Omental fat pad (tissue), 4 donors: ENCODE measurements at places on chromosomes 5 and 9.
A peak's percentile ranks its signal among the peaks of the same experiment; 100 is the strongest.

- DNase-seq: no peak
These were observed 89.2 kb downstream of the TEK start for GRCh38 chr9:27198190-27198589.

- no peak for DNase-seq
These were observed at the start of gene HAVCR2 for GRCh38 chr5:157108976-157109375. HAVCR2 (minus strand) TSS chr5:157109044; CDS start chr5:157108983, 61 bp downstream.

GRCh38 chr9:104927912-104928740, at the start of gene ABCA1:
ABCA1 (minus strand) TSS chr9:104928155; CDS start chr9:104903679, 24,476 bp downstream.
- DNase-seq: peak; percentile 93

DNA sequence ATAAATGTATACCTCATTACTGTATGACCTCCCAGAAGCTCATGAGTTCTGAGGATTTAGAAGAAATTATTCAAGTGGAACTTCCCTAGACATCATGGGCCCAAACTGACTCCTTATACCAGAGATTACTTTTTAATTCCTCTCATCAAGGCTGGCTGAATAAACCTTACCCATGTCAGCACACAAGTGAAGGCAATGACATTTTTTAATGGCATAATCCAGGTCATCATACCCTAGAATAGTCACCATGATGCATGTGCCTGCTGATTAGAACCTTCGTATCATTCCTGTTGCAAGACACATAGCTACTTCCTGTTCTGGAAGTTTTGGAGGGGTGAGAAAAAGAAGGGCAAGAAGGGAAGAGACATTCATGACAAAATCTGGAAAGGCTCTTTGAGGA, 49.8 kb upstream of the IFNK start:
- DNase-seq: no peak

DNA sequence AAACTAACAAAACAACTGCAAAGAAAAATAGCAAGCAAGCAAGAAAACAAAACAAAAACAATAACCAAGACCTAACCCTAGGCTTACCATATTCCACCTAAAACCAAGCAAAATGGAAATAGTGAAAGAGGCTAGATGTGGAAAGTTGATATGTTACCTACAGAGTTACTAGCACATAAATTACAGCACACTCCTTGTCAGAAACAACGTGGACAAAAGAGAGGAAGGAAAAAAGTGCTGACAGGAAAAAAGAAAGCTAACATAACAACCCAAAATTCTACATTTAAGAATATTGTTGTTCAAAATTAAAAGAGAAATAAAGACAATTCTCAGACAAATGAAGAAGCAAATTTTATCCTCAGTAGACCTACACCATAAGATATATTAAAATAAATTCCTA, 812.8 kb upstream of the NUDT12 start:
- no peak for DNase-seq

- no peak for DNase-seq
These were observed 93.4 kb upstream of the KIF2A start for GRCh38 chr5:62212648-62213047.

GRCh38 chr5:42801516-42802166, 10.1 kb downstream of the SELENOP start:
- no peak for DNase-seq

DNA sequence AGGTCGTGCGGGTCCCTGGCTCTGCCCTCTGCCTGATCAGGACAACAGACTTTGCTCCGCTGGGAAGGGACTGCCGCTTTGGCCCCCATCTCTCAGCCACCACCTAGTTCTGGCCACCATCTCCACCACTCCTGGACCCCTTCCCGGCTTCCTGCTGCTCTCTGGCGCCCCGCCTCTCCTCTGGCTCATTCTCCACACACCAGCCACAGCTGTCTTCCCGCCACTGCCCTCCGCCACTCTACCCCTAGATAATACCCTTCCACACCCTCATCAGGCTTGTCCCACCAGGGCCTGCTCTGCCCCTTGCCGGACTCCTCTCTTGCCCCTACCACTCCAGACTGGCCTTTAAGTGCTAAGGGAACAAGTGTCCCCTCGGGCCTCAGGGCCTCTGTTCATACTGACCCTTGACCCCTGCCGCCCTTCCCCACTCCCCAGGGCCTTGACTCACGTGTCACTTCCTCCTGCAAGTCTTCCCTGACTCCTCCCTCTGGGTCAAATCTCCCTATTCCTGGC, 3.0 kb upstream of the CDX1 start:
- DNase-seq: no peak

DNA sequence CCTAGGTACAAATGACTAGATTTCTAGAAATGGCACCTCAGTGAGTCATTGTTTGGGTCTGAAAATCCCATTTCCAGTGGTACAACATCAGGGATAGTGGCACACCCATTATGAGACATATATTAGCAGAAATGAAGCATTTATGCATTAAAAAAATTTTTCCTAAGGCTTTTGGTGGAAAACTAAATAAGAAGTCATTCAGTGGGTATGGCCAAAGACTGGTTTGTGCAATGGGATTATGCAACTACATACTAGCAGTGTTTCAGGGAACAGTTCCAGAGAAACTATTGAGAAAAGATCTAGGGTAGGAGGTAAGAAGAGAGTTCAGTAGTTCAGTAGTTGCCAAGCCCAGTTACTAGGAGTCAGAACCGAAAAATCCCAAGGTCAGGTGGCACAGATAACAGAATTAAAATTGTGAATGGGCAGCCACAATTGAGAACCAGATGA, 106.5 kb upstream of the HAPLN1 start:
- DNase-seq: no peak

DNA sequence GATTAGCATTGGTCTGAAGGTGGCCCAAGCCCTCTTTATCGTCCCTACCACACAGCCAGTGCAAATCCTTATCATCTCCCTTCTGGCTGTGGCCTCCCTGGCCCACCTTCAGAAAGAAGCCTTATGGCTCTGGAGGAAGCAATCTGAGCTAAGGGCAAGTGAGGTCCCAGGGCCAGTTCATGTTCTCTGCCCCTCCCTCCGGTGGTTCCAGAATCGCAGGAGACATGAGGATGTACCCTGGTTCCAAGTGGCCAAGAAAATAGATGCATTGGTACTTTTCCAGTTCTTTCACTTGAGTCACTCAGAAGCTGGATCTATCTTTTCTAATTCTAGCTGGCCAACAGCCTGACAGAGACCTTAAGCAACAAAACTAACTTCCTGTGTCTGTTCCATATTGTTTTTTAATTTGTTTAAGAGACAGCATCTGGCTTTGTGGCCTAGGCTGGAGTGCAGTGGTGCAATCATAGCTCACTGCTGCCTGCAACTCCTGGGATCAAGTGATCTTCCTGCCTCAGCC, 60.7 kb downstream of the LHFPL2 start:
- no peak for DNase-seq

- no peak for DNase-seq
These were observed 664.3 kb upstream of the EDIL3 start for GRCh38 chr5:85049020-85049419.

- DNase-seq: no peak
These were observed 332.8 kb upstream of the PTGER4 start for GRCh38 chr5:40346901-40347300.

DNA sequence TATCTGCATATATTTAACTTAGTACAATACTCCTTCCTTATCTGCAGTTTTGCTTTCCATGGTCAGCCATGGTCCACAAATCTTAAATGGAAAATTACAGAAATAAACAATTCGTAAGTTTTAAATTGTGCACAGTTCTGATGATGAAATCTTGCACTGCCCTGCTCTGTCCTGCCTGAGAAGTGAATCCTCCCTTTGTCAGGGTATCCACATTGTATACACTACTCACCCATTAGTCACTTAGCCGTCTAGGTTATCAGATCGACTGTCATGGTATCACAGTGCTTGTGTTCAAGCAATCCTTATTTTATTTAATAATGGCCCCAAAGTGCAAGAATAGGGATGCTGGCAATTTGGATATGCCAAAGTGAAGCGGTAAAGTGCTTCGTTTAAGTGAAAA, 8.3 kb upstream of the YTHDC2 start:
- no peak for DNase-seq

DNA sequence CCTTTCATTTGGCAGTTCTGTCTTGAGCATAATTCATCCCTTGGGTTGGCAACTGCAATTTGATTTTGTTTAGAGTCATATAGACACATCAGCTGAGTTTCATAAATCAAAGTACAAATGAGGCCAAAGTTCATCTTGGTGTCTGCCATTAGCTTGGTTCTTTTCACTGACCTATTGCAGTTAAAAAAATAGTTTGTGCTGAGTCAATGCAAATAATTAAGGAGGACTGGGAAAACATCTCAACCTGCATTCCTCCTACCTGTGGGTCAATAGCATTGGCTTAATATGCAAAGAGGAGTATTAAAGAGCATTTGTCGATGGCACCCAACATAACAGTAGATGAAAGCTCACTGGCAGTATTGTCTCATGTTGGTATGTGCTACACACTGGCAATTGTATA, 1.6 kb downstream of the PKD2L2 start:
- no peak for DNase-seq

- no peak for DNase-seq
These were observed 150.8 kb upstream of the PHYKPL start for GRCh38 chr5:178383301-178383918.

DNA sequence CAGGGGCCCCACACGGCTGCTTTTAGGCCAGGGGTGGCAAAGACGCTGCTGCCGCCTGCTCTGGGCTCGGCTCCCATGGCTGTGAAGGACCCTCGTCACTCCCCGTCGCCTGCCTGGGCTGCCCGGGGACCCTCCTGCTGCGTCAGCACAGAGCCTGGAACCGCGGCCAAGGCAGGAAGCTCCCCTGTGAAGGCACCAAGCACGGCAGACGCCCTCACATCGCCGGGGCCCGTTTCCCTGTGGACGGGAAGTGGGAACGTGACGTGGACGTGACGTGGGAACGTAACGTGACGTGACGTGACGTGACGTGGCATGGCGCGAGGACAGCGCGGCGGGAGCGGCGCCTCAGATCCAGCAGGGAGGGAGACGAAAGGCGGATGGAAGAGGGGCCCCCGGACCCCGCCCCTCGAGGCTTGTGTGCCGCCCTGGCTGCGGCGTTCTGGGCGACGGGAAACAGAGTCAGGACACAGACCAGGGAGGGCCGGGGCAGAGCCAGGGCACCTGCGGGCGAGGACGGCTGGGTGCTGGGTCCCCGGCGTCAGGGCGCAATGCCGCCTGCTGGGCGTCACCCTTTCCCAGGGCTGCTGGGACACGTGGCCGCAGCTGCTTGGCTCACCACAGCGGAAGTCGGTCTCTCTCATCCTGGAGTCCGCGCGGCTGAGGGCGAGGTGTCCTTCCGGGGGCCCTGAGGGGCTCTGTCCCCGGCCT, 53.1 kb downstream of the MRPL36 start:
- no peak for DNase-seq

DNA sequence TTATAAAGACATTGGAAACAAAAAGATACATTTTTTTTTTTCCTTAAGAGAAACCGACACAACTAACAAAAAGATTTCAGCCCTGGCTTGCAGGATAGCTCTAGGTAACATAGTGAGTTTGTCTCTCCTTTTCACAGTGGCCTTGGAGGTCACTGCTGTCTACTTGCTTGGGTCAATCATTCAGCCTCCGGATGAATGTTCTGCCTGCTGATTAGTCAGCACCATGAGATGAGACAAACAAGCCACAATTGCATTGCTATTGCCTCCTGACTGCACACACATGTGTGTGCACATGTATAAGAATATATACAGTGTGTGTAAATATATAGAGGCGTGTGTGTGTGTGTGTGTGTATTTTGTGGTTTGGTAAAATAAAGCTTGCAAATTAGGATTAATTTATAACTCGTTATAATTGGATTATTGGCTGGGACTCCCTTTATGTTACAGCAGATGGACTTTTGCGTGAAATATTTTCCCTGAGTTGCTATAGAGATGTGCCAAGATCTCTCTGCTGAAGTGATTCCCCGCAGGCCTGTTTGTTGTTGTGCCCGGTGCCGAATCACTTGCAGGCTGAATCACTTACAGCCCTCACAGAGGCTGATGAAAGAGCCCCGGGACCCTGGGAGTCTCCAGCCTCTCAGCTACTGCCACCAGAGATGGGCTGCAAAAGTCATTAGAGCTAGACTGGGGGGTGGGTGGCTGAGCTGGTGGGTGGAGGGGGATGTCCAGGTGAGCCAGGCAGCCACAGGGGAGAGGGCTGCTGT, 161.2 kb downstream of the FGF18 start:
- no peak for DNase-seq

- DNase-seq: no peak
These were observed 19.5 kb upstream of the B4GALT1 start for GRCh38 chr9:33186457-33187168.

GRCh38 chr5:112742424-112742823, 4.7 kb downstream of the APC start:
- no peak for DNase-seq

DNA sequence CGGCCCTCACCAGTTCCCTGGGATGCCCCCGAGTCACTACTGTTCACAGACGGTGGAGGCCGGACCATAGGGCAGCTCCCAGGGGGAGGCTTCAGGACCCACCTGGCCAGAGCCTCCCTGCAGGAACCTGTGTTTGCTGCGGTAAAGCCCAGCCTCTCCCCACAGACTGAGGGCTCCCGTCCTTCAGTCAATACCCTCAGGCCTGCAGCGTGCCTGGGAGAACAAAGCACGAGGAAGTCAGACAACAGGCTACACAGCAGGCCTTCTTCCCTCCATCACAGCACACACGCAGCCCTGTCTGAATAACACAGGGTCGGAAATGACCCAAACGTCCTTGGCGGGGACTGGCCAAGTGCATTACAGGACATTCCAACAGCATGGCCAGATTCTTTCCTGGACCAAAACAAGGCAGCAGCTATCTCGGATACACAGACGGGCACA, 34.4 kb downstream of the COL23A1 start:
- DNase-seq: no peak

- no peak for DNase-seq
These were observed 14.6 kb downstream of the RETREG1 start for GRCh38 chr5:16602182-16602581.

GRCh38 chr9:90099262-90099963, 494.6 kb downstream of the GADD45G start:
- DNase-seq: no peak

- DNase-seq: no peak
These were observed 456.3 kb downstream of the HINT1 start for GRCh38 chr5:130708754-130709153.

GRCh38 chr5:14109041-14109747, 33.9 kb upstream of the TRIO start:
- DNase-seq: peak; percentile 31

DNA sequence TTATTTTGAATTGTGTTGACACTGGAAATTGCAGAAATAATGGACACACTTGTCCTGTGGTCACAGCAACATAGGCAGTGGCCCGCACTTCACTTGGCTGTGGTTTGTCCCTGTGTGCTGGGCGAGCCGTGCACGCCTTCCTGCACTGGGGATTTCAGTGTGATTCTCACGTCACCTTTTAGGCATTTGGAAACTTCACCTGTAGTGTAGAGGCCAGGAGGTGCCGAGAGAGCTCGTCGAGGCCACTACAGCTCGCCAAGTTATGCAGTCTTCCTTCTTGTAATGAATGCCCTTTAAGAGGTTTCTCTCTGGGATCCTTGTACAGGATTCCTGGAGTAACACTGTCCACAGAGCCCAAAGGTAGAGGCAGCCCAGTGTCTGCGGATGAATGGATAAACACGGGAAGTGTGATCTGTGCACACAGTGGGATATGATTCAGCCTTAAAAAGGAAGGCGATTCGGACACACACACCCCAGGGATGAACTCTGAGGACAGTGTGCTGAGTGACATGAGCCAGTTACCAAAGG, 14.7 kb downstream of the TRAF2 start:
- DNase-seq: no peak

- DNase-seq: no peak
These were observed 49.5 kb upstream of the SUSD1 start for GRCh38 chr9:112224401-112225289.
